ENCODE measurements at places on chromosomes 6 and 20. TPM values are rescaled to one million over a fixed set of nuclear protein-coding genes. Genes with fewer than 3 reads are reported as not detected.

DNA sequence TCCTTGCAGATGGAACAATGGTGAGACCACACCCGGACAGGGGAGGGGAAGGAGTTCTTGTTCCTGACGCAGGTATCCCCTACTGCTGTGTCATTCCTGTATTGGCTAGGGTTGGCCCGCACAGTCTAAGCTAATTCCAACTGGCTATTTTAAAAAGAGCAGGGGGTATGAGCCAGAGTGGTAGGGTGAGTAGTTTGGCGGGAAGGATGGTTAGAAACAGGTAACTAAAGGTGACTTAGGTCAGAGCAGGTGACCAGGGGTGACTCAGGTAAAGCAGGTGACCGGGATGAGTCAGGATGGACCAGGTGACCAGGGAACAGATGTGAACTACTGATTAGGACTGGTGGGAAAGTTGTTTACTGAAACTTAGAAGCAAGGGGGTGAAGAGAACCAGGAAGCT, 58.0 kb downstream of the ZNF292 start:
- DNase-seq, result no peak

The C4B gene
- 2.3 TPM for total RNA-seq

The CTAGE9 gene
- total RNA-seq, result not detected

- DNase-seq, result no peak
These were observed 2.9 kb upstream of the CALHM5 start for GRCh38 chr6:116508527-116508926.

DNA sequence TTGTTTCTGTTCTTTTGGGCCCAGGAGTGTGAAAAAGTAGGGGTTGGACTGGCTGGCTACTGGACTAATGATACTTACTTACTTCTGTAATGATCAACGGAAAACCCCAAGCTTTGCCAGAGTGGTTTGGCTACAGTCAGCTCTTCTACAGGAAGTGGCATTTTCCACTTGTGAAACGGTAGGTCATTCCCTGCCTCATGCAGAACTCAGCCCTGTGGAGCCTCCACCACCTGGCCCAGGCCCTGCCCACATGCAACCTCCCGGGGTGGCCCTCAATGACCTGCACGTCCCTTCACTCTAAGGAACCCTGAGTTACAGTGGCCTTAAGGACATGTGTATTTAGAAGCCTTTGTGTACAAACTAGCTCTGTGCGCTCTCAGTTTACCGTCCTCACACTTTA, 140.4 kb downstream of the DTNBP1 start:
- no peak for DNase-seq

The FGD2 gene
- not detected for total RNA-seq

The OLIG3 gene
- not detected for total RNA-seq

The SLC13A3 gene
- 1.3 TPM for total RNA-seq

DNA sequence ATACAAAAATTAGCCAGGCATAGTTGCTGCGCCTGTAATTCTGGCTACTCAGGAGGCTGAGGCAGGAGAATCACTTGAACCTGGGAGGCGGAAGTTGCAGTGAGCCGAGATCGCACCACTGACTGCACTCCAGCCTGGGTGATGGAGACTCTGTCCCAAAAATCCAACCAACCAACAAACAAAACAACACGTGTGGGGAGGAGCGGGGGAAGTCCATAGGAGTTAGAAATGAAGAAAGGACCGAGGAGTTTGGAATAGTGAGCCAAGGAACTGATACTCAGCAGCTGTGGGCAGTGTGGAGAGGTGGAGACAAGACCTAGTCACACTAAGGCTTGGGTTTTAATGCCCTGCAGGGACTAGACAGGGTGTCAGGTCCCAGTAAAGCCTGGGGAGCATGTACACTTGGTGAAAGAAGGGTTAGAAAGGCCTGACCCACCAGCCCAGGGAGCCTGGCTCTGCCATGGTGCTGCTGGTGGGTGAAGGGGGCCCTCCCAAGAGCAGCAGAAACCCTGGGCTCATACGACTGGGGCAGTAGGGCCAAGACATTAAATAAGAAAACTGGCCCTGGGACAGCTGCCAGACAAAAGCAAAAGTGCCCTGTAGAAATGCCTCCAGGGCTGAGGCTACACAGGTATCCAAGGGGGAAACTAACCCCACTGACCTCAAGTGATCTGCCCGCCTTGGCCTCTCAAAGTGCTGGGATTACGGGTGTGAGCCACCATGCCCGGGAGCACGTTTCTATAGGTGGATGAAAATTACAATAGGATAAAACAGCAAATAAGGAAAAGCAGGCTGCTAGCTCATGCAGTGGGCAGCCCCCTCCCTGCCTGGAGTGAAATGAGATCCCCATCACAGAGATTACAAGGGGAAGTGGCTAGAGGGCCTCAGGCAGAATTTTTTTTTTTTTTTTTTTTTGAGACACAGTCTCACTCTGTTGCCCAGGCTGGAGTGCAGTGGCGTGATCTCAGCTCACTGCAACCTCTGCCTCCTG, 58.0 kb downstream of the MYH7B start:
- DNase-seq, result no peak

The CYP24A1 gene
- total RNA-seq, result 0.56 TPM

DNA sequence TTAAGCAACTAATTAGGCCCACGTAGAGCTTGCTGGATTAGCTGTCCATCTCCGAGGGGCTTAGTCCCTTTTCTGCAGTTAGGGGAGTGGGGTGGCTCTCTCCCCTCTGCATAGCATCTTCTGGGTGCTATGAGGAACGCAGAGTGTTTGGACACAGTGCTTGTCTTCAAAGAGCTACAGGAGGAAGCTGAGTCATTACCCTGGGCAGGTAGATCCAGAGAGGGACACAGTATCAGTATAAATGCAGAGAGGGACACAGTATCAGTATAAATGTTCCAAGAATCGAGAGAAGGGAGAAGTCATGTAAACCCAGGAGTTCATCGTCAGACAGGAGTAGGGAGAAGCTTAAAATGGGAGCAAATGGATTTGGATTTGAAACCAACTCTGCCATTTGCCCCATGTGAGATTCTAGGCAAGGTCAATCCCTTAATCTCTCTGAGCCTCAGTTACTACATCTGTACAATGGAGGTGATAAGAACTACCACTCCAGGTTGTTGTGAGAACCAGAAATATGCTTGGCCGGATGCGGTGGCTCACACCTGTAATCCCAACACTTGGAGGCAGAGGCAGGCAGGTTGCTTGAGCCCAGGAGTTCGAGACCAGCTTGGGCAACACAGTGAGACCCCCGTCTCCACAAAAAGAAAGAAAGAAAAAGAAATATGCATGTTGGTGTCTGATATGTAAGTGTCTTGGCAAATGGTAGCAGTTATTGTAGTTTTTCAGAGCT, 5.5 kb upstream of the GHRH start:
- no peak for DNase-seq

The PRSS35 gene
- total RNA-seq, result 131 TPM

DNA sequence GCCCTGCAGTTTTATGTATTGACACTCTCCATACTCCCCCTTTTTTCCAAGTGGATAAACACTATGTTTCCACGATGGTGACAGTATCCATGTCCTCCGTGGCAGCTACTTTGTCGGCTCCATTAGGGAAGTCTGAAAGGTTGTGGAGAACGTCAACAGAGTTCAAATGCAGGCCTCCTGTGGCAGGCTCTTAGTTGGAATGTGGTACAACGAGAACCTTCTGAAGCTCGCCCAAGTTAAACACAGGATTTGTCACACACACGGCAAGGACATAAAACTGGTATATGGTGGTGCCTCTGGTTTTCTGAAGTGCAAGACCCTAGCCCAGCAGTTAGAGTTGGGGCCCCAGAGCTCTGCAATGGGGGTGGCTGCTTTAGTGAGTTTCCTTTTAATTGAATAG, 187.0 kb upstream of the TAB2 start:
- DNase-seq, result no peak

- no peak for DNase-seq
These were observed 130.6 kb downstream of the TBX18 start for GRCh38 chr6:84633771-84634170.

DNA sequence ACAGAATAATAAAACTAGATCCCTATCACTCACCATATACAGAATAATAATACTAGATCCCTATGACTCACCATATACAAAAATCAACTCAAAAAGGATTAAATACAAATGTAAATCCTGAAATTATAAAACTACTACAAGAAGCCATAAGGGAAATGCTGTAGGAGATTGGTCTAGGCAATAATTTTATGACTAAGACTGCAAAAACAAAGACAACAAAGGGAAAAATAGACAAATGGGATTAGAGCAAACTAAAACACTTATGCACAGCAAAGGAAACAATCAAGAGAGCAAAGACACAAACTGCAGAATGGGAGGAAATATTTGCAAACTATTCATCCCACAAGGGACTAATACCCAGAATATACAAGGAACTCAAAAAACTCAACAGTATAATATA, 4.1 kb upstream of the RNF217 start:
- peak; percentile 32 for DNase-seq

The SLC22A7 gene
- total RNA-seq, result not detected

The DNMT3B gene
- total RNA-seq, result 3.8 TPM

- peak; percentile 7 for DNase-seq
These were observed 803 bp upstream of the ADGRG6 start for GRCh38 chr6:142300758-142301650.

DNA sequence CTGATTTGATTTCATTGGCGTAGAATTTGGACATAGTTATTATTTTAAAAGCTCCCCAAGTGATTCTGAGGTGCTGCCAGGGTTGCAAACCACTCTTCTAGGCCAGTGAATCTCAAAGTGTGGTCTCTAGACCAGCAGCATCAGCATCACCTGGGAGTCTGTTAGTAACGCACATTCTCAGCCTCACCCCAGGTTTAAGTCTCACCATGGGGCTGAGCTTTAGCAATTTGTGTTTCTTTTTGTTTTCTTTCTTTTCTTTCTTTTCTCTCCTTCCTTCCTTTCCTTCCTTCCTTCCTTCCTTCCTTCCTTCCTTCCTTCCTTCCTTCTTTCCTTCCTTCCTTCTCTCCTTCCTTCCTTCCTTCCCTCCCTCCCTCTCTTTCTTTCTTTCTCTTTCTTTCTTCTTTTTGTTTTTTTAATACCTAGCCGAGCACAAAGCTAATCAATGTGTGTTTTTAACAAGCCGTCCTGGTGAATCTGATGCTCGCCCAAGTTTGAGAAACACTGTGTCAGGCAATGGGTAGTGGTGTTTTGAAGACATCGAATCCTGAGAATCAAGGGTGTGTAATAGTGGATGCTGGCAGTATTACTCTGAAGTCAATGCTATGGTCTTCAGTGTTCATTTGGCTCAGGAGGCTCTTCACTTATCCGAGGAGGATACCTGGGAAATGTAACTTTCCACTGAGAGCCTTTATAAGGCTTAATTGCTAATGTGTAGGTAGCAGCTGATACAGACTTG, 104.9 kb downstream of the SLX4IP start:
- DNase-seq, result peak; percentile 91

The MLIP gene
- 0.74 TPM for total RNA-seq

- no peak for DNase-seq
These were observed 228.5 kb downstream of the DLL1 start for GRCh38 chr6:170062209-170062914.

GRCh38 chr6:78594668-78595066, 272.7 kb upstream of the IRAK1BP1 start:
- no peak for DNase-seq

GRCh38 chr6:129284225-129284624, 401.3 kb downstream of the LAMA2 start:
- DNase-seq, result no peak

GRCh38 chr6:149335924-149336608, 18.6 kb downstream of the TAB2 start:
- DNase-seq, result peak; percentile 22

DNA sequence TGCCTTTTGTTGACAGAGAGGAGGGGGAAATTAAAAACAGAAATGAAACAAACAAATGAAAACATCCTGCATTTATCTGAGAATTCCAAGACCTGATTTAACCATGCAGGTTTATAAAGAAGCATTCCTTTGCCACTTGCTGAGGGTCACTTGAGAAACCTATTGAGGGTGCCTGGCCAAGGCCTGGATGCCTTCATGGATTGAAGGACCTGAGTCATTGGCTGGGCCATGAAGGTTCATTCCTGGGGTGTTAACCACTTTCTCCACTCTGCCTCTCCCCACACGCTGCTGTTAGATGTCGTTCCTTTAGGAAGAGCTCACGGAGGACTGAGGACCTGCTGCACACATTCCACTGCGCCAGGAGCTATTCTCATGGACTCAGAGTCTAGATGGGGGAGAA, 49.7 kb downstream of the DAAM2 start:
- no peak for DNase-seq

DNA sequence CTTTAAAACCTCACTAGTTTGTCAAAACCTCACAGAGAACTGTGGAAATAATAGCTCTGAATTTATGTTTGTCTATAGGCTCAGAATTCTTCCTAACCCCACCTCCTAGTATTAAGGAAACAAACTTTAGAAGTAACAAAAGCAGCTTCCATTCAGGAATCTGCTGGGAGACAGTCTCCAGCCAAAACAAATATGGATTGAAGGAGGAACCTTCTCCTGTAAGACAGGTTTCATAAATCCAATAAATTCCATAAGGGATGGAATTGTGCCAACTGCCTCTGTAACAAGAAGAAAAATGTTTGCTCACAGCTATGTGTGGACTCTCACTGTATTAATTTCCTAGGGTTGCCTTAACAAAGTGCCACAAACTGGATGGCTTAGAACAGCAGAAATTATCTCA, 7.5 kb downstream of the SYCP2 start:
- no peak for DNase-seq

- no peak for DNase-seq
These were observed 87.5 kb upstream of the TOP1 start for GRCh38 chr20:40941133-40941610.

The NKX2-4 gene
- 0.13 TPM for total RNA-seq

The FAM83C gene
- total RNA-seq, result not detected

The SLC25A27 gene
- total RNA-seq, result 0.52 TPM

DNA sequence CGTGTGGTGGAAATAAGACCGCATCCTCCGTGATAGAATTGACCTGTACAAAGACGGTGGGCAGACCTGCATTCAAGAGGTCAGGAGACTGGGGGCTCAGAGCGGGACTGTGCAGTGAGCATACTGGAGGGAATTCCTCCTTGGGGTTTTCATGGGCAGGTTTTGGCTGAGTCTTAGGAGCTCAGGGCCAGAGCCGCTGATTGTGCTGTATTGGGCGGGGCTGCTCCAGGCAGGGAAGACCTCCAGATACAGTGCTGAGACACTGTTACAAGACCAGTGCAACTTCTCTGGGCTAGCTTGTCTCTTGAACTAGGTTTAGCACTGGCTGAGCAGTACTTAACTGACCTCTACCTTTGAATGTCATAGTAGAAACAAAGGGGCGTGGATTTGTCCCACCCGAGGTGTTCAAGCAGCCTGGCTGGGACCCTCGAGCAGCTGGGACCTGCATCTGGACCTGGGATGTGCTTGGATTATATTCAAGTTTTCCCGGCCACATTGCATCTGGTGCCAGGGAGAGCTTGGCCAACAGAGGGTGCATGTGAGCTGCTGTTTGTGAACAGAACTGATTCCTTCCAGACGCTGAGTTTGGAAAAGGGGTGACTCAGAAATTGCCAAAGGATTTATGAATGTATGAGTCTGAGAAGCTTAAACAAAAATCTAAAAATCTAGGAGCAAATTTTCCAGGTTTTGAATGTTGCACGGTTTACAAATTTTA, 33.4 kb upstream of the SLC22A1 start:
- peak; percentile 52 for DNase-seq

DNA sequence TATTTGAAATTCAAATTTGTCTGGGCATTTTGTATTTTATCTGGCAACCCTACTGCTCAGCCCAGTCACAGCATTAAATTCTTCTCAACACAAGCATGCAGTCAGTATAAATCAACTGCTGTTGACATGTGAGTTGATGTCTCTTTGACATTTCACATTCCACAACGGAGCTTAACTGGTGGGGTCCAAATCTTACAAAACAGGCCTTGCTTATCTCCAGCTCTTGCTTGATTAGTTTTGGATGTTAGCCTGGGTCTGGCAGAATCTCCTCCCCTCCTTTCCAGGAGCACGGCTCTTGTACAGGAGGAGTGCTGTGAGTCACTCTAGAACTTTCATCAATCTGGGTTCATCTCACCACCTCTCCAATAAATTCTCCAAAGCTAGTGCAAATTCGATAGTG, 80.8 kb upstream of the PHACTR1 start:
- DNase-seq, result peak; percentile 36

All from A673 (cell line).